ENCODE measurements at places on chromosomes 16 and 17.

DNA sequence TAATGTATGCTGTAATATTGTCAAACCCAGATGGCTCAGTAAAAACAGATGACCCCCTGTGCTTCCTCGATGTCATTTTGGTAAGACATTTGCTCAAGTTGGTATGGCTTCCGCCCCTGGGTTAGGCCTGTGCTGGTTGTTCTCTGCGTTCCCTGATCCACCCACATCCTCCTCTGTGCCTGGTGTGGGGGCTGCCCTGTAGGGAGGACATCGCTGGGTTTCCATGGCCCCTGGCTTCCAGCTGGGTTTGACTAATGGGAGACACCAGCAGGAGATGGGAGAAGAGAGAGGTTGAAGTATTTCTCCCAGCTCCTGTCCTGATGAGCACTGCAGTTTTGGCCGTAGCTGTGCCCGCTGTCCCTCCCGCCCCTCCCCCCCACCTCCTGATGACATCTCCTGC is 4.4 kb upstream of the MFAP4 start:
- DNase-seq: no peak

DNA sequence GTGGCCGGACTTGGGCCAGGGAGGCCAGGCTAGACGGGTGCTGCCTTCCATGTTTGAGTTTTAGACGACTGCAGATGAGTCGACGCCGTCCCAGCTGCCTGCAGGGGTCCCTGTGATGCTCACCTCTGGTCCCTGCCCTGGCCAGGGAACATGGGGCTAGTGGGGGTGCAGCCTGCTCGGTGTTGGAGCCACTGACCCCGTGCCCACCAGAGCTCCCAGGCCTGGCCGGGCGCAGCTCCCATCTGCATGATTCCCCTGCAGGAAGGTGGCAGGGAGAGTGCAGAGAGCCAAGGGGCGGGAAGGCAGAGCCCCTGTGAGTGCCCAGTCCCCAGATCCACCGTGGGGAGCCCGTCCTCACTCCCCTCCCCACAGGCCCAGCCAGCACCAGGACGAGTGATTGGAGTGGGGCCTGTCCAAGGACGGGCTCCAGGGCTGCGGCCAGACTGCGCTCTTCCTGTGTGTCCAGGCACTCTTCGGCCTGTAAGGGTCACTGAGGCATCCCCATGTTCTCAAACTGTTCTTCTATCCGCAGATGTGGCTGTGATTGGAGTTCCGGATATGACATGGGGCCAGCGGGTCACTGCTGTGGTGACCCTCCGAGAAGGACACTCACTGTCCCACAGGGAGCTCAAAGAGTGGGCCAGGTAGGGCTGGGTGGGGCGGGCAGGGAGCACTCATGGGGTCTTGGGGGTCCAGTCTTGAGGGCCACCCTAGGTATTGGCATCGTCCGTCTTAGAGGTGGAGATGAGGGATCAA is 26.0 kb upstream of the CDH15 start:
- no peak for DNase-seq

GRCh38 chr17:320809-321385 is 31.7 kb downstream of the RPH3AL start:
- no peak for DNase-seq

GRCh38 chr17:3529817-3530741 is 27.5 kb downstream of the TRPV3 start:
- DNase-seq: no peak

- DNase-seq: no peak
These were observed 3.5 kb downstream of the OMG start for GRCh38 chr17:31293581-31293980.

- no peak for DNase-seq
These were observed 72.9 kb downstream of the METRNL start for GRCh38 chr17:83152227-83152744.

DNA sequence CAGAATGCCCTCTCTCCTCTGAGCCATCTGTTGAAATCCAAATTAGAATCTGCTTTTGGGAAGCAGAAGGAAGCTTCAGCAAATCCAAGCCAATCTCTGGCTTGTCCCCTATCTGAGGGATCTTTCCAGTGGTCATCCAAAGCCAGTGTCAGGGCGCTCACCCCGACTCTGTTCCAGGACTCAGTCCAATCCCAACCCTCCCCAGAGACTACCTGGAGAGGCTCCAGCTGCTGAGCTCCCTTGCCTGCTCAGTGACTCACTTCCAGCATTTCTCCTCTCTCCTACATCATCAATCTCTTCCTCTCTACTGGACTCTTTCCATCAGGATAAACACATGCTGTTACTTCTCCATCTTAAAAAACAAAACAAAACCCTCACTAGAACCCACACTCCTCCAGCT is 2.4 kb downstream of the MATCAP1 start:
- DNase-seq: no peak

DNA sequence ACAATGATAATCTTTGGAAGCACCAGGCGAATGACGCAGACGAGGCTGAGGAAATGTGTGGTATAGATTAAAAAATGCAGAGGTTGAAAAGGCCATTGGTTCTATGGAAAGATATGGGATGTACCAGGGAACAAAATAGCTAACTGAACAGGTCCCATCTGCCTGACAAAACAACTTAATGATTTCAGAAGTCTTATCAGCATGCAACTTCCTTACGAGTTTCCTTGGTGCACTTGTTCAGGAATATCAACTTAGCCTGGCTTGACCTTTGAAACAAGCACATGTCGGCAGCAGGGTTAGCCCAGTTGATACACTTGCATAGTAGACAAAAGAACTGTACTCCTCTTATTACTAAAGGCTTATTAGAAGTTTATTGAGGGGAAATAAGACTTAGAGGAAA is 90.9 kb upstream of the CDH11 start:
- no peak for DNase-seq

DNA sequence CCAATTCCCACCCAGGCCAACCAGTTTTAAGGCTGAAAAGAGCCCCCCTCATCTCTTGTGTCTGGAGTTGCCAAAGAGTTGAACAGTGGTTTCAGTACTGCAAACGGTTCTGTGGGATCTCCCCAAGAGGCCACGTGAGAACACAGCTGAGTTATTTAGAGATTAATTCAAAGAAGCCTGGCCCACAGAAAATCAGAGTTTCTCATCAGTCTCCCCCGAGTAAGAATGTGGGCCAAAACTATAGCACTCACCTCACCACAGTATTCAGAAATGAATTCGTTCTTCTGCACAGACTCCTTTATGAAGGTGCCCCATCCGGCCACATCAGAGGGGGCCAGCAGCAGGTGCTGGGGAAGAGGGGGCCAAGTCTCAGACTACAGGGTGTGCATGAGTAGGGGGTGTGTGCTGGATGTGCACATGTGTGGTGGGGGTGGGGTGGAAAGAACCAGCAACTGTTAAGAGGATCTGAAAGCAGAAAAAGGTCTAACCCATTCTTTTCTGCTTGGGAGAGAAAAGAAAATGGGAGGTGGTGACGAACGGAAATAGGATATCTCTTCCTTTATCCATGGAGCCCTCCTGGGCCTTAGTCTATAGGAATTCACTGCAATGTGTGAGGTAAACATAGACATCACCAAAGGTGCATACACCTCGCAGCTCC is 22.6 kb downstream of the CNTNAP1 start:
- no peak for DNase-seq

DNA sequence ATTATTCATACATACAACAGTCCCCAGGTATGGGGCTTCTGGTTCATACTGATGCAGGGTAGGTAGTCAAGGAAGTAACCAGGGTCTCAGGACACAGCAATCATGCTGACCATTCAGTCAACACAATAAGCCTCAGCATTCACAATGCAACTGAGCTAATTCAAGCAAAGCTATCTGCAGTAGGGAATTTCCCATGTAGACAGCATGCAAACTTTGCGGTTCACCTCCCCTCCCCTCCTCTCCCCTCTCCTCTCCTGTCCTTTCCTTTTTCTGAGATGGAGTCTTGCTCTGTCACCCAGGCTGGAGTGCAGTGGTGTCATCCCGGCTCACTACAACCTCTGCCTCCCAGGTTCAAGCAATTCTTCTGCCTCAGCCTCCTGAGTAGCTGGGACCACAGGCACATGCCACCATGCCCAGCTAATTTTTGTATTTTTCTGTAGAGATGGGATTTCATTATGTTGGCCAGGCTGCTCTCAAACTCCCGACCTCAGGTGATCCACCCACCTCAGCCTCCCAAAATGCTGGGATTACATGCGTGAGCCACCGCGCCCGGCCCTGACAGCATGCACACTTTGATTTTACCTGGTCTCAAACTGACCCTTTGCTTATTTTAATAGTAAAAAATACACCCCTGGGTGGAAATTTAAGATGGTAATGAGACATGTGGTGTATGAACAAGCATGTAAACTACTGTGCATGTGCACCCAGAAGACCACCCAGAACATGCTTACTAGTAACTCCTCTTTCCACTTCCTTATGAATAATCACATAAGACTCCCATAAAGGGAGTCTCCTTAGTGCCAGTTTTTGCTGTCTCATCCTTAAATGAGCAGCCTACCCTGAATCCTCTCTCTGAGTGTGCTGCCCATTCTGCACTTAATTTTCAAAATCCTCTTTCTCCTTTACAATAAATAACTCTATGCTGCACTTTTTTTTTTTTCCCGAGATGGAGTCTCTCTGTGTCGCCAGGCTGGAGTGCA is 9.3 kb upstream of the RNF135 start:
- no peak for DNase-seq

DNA sequence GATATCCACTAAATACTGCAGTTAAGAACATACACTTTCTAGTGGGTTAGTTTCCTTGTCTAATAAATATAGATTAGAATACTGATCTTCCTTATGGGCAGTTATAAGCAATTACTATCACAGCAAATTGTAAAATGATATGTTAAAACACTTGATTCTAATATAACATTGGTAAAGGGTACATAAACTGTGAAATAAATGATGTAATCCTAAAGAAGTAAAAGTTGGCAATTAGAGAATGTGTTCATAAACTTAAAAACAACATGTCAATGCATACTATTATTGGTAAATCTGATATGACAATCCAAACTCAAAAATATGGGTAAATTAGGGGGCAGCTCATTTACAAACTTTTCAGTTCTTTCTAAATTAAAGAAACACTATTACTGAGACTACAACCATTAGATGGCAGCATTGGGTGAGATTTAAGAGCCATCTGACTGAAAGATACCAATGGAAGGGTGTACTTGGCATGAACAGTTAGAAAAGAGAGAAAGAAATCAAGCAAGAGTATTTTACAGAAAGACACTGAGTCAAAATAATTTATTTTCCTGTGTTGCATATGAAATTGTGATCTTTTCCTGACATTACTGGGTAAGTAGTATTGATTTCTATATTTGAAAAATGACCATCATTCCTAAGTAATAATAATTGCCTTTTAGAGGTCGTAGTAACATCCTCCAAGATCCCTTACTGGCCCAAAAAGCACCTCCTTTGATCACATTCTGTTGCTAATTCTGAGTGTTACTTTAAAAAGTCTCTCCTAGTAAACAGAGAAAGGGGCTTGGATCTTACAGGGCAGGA is 119.6 kb downstream of the SPAG9 start:
- DNase-seq: peak; percentile 16

GRCh38 chr16:2032285-2033056 is 5.8 kb downstream of the NHERF2 start:
- no peak for DNase-seq

DNA sequence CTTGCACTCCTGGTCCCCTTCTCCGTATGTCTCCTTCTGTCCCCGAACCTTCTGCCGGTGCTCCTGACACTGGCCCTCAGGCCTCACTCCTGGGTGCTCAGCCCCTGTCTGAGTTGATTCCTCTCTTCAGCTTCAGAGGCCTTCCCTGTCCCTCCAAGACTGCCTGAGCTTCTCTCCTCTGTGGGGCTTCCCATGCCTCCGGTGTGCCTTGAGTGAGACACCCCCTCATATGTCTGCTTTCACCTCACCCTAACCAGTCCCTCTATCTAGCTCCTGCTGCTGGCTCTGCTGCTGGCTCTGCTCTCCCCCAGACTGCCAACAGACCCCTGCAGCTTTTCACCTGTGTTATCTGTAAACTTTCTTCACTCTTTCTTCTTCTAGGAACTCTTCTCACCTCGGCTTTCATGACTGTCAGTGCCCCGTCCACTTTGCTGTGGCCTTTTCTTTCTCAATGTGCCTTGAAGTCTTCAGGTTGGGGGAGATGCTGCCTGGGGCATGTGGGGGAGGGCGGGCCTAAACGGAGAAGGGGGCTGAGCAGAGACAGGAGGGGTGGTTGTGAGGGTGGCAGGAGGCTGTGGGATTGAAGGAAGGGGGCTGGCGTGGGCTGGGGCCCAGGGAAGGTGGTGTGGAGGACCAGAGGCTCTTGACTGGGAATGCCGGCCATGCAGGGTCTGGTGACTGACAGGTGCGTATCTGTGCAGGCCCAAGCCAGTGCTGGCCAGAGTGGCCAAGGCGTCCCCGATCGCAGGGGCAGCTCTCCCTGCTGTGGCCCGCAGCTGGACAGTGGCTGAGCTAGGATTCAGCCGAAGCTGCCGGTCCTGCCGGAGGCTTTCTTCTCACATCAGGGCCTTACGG is 81.3 kb downstream of the METRNL start:
- DNase-seq: no peak

GRCh38 chr17:79164913-79165695 is 90.5 kb downstream of the ENGASE start:
- no peak for DNase-seq

DNA sequence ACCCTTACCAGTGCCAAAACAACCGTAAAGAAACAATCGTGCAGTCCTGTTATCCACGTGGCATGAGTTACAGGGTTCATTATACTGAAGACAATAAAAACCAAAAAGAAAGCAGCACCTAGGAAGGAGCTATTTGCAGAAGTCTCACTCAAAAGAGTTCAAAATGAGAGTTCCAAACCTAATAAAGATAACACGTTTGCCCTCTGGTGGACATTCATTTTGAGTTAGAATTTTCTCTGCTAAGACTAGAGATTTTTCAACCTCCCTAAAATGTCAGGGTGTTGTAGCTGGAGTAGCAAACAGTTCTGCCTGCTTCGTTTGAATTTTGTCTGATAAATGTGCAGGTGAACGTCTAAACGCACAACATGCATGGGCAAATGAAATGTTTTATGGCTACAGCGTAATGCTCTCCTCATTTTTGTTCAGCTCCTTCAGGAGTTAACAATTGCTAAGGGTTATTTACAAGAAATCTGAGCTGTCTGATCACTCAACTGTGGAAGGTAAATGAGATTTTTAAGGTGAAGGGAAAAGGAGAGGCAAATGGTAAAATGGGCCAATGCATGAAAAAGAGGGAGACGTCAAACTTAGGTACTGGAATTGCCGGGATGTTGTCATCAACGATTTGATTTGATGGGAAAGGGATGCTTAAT is 1067.9 kb upstream of the EEF2KMT start:
- no peak for DNase-seq

All from NCI-H187 treated with DMSO at 0.1 percent for 48 hours (cell line).